Hepatocyte (in vitro differentiated cells): ENCODE measurements at places on chromosomes 5 and 9.

GRCh38 chr9:37243588-37244345, 123.4 kb downstream of the ZCCHC7 start:
- H3K4me1 ChIP-seq: no peaks in the 10 kb centered on the region
- no peak overlapping the region for H3K27ac ChIP-seq
- no peak for DNase-seq
- H3K36me3 ChIP-seq: no peaks in the 10 kb centered on the region

GRCh38 chr9:81729135-81729534, 39.8 kb upstream of the TLE1 start:
- DNase-seq: no peak
- no peaks in the 10 kb centered on the region for H3K27me3 ChIP-seq
- no peaks in the 10 kb centered on the region for H3K4me1 ChIP-seq
- no peak overlapping the region for H3K4me3 ChIP-seq
- H3K36me3 ChIP-seq: no peaks in the 10 kb centered on the region
- no peak overlapping the region for H3K27ac ChIP-seq

- peak; percentile 52 for DNase-seq
- H3K4me1 ChIP-seq: peaks cover 19% of the 10 kb centered on the region
- H3K36me3 ChIP-seq: no peaks in the 10 kb centered on the region
- no peak overlapping the region for H3K4me3 ChIP-seq
- H3K27ac ChIP-seq: peak overlapping the region; percentile 39
Observed at GRCh38 chr5:132414634-132415378, 45.3 kb downstream of the SLC22A5 start.

DNA sequence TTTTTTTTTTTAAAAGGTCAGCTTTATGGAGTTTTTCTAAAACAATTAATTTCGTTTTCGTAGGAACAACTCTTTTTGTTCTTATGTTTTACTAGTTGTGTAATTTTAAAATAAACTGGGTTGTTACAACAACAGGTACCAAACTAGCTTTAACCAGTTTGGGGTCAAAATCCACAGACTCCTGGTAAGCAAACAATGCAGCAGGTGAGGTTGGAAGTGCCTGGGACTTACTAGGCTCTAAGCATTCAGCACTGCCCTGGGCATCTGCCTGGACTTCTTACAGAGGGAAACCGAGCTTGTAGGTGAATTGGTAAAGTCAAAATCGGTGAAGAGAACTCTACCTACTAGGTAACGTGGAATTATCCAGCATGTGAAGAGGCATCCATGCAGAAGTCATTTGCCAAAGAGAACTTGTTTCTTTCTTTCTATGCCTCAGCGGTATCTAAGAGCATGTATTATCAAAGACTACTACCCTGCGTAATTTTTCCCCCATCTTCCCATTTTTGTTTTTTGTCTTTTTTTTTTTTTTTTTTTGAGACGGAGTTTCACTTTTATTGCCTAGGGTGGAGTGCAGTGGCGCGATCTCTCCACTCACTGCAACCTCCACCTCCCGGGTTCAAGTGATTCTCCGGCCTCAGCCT, 145.4 kb downstream of the KCTD16 start:
- H3K4me3 ChIP-seq: no peak overlapping the region
- no peaks in the 10 kb centered on the region for H3K27me3 ChIP-seq
- no peaks in the 10 kb centered on the region for H3K36me3 ChIP-seq
- DNase-seq: peak; percentile 63

GRCh38 chr5:31819926-31820516, 181.1 kb downstream of the PDZD2 start:
- no peak overlapping the region for H3K4me3 ChIP-seq
- no peaks in the 10 kb centered on the region for H3K4me1 ChIP-seq
- no peak for DNase-seq

- H3K4me3 ChIP-seq: no peak overlapping the region
Observed at GRCh38 chr9:4012441-4012840, 287.4 kb downstream of the GLIS3 start.

GRCh38 chr5:37664551-37664950, 175.3 kb downstream of the GDNF start:
- H3K4me3 ChIP-seq: no peak overlapping the region
- H3K36me3 ChIP-seq: no peaks in the 10 kb centered on the region
- no peak for DNase-seq

DNA sequence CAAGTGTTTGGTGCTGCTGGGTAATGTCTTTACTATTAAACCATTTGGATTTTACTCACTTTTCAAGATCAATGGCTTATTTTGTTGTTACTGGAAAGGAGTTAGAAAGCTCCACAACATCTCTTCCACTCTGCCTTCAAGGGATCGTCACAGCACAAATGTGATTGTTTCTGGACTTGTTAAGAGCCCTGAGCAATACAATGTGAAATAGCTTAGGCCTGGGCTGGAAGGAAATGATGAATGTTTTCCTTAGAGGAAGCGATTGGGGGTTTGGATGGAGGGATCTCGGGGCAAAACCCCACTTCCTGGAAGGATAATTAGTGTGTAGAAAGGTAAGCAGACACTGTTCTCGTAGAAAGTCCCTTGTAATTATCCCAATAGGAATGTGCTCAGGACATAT, 59.3 kb upstream of the MYO10 start:
- no peak for DNase-seq
- H3K36me3 ChIP-seq: no peaks in the 10 kb centered on the region
- no peaks in the 10 kb centered on the region for H3K4me1 ChIP-seq
- H3K27me3 ChIP-seq: no peaks in the 10 kb centered on the region
- no peak overlapping the region for H3K4me3 ChIP-seq

DNA sequence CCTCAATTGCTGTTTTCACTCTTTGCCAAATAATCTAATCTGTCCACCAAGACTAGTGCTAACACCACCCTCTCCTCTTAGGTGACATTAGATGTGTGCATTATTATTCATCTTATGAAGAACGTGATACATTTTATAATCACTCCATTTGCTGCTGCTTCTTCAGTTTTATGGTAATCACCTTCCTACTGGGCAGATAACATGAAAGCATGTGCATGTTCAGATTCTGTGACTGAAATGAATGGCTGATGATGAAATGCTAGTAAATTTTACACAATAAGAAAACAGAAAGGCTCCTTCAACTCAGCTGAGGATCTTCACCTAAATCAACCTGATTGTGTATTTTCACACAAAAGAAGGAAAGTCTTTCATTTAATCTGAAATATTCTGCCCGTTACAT, 577.6 kb downstream of the CSNK1G3 start:
- no peaks in the 10 kb centered on the region for H3K27me3 ChIP-seq
- DNase-seq: no peak
- no peaks in the 10 kb centered on the region for H3K36me3 ChIP-seq
- H3K4me3 ChIP-seq: no peak overlapping the region
- H3K27ac ChIP-seq: no peak overlapping the region

DNA sequence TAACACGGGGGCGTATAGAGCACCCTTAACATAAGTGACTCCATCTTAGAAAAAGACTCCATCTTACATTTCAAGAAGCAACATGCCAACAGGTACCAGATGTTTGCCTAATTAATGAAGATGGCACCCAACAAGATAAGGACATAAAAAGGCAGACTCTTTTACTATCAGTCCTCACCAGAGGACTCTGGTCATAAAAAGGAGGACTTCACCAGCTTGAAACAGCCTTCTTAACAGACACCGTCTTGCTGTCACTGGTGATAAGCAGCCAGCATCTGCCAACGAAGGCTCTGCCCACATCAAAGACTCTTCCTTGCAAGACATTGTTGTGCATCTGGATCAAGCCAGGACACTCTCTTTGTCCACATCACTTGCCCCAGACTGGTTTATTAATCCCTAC, 80.3 kb downstream of the S1PR3 start:
- no peak overlapping the region for H3K4me3 ChIP-seq
- no peak overlapping the region for H3K27ac ChIP-seq
- DNase-seq: no peak
- H3K4me1 ChIP-seq: no peaks in the 10 kb centered on the region

DNA sequence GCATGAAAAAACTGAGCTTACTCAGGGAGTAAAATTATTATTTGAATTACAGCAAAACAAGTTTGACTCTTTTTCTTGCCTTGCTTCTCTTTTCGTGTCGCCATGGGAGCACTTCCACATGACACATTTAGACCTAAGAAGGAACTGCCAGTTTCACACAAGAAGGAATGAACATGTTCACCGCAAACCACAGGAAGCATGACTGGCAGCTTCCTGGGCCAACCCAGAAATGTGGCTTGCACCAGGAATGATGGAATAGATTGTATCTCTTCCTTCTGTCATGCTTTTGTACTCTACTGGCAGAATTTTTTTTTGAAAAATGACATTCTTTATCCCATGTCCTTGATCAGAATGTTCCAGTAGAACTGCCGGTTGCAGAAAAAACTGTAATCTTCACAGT, 32.9 kb upstream of the MAN2A1 start:
- DNase-seq: no peak
- no peak overlapping the region for H3K27ac ChIP-seq
- no peaks in the 10 kb centered on the region for H3K36me3 ChIP-seq
- H3K4me1 ChIP-seq: no peaks in the 10 kb centered on the region

DNA sequence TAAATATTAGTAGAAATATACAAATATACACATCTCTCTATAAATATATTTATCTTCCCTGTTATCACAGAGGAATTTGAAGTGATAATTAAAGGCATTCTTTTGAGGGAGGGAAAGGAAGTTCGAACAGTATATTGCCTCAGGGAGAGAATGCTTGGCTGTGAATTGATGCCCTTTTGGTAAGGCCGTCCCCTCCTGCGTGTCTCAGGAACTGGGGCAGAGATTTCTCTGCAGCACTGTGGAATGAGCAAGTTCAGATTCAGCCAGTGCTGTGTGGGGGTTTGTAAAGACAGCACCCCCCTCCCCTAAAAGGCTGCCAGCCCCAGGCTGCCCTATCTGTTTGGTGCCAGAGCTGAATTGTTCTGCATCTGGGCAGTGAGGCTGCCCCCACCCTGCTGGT, 42.0 kb downstream of the UBE2QL1 start:
- no peak for DNase-seq
- no peak overlapping the region for H3K4me3 ChIP-seq
- no peaks in the 10 kb centered on the region for H3K36me3 ChIP-seq
- H3K27me3 ChIP-seq: peaks cover 3% of the 10 kb centered on the region

GRCh38 chr5:42915306-42915866, 103.7 kb upstream of the SELENOP start:
- DNase-seq: no peak
- no peaks in the 10 kb centered on the region for H3K36me3 ChIP-seq
- H3K27ac ChIP-seq: no peak overlapping the region
- H3K4me1 ChIP-seq: no peaks in the 10 kb centered on the region
- H3K4me3 ChIP-seq: no peak overlapping the region

GRCh38 chr5:147601652-147602051, 91.8 kb upstream of the DPYSL3 start:
- no peaks in the 10 kb centered on the region for H3K4me1 ChIP-seq
- no peaks in the 10 kb centered on the region for H3K36me3 ChIP-seq
- H3K27ac ChIP-seq: no peak overlapping the region
- H3K27me3 ChIP-seq: no peaks in the 10 kb centered on the region
- no peak for DNase-seq

- no peaks in the 10 kb centered on the region for H3K36me3 ChIP-seq
- peak overlapping the region; percentile 80 for H3K4me3 ChIP-seq
- peaks cover 13% of the 10 kb centered on the region for H3K4me1 ChIP-seq
- H3K27me3 ChIP-seq: no peaks in the 10 kb centered on the region
Observed at GRCh38 chr9:110257097-110257841, 962 bp upstream of the TXN start.

DNA sequence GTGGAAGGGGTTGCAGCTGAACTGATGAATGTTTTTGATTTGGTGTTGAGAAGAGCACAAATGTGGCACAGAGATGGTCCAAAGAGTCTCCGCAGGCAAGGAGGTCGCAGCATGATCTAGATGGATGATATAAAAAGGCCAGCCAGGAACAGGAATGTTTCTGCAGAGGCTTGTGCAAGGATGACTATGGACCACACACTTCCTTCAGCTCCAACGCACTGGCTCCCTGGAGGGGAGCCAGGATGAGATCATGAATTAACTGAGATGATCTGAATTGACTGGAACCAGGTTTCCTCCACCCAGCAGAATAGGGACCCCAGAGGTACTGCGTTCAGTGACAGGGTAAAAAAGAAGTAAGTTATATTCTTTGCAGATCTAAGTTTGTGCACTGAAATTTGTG, 89.0 kb downstream of the ARSB start:
- no peak overlapping the region for H3K27ac ChIP-seq
- H3K36me3 ChIP-seq: no peaks in the 10 kb centered on the region
- H3K4me3 ChIP-seq: no peak overlapping the region
- no peak for DNase-seq

- DNase-seq: no peak
- H3K36me3 ChIP-seq: no peaks in the 10 kb centered on the region
- no peak overlapping the region for H3K4me3 ChIP-seq
Observed at GRCh38 chr5:15037247-15037908, 165.8 kb upstream of the ANKH start.

DNA sequence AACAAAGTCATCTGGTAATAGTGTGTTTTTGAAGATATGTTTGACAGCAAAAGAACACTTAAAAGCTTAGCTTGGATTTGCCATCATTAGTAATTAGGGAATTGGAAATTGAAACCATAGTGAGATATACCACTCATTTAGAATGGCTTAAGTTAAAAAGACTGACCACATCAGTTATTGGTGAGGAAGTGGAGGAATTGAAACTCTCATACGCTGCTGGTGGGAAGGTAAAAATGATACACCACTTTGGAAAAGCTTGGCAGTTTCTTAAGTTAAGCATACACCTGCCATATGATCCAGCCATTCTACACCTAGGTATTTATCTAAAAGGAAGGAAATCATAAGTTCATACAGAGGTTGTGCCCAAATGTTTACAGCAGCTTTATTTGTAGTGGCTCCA, 213.2 kb downstream of the TRIO start:
- no peaks in the 10 kb centered on the region for H3K4me1 ChIP-seq
- H3K36me3 ChIP-seq: no peaks in the 10 kb centered on the region
- no peak overlapping the region for H3K4me3 ChIP-seq
- no peak overlapping the region for H3K27ac ChIP-seq
- no peak for DNase-seq
